ENCODE measurements at places on chromosomes 7 and 10.
A peak's percentile ranks its signal among the peaks of the same experiment; 100 is the strongest.

GRCh38 chr7:131008840-131009711 lies 275.1 kb upstream of the KLF14 start:
- DNase-seq, result no peak

- DNase-seq, result peak; percentile 63
Measured at GRCh38 chr10:96229568-96230030, 41.8 kb downstream of the BLNK start.

DNA sequence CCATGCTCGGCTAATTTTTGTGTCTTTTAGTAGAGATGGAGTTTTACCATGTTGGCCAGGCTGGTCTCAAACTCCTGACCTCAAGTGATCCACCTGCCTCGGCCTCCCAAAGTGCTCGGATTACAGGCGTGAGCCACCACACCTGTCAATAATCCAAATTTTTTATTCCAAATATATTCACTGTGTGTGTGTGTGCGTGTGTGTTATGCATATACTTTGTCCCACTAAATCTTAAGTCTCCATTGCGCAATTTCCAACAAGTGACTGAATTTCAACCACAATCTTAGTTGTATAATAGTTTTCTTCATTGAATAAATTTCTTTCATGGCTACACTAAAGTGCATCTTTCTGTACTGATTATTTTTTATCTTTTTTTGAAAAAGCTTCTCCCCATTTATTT lies 2.7 kb downstream of the KRIT1 start:
- DNase-seq, result no peak

- DNase-seq, result no peak
Measured at GRCh38 chr10:91247360-91248111, 27.1 kb downstream of the PCGF5 start.

- no peak for DNase-seq
Measured at GRCh38 chr7:33886149-33886623, 19.2 kb upstream of the BMPER start.

- DNase-seq, result no peak
Measured at GRCh38 chr10:45052700-45053099, 52.0 kb downstream of the ZNF22 start.

GRCh38 chr7:71472962-71473361 lies 341.0 kb downstream of the GALNT17 start:
- DNase-seq, result no peak

DNA sequence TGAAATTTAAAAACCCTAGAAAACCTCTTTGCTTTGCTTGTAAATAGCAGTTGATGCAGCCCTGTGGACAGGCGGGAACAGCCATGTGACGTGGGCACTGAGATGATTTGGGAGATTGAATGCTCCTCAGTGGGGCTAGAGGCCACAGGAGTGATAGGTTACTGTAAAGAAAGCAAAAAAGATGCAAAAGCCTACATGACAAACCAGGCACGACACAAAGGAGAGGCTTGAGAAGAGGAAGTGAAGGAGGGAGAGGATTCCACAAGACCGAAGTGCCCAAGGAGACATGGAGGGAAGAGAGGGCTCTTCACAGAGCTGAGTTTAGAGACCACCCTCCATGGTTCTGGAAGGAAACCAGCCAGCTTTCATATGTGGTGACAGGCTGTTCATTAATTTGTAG lies 25.7 kb downstream of the IKZF1 start:
- no peak for DNase-seq

DNA sequence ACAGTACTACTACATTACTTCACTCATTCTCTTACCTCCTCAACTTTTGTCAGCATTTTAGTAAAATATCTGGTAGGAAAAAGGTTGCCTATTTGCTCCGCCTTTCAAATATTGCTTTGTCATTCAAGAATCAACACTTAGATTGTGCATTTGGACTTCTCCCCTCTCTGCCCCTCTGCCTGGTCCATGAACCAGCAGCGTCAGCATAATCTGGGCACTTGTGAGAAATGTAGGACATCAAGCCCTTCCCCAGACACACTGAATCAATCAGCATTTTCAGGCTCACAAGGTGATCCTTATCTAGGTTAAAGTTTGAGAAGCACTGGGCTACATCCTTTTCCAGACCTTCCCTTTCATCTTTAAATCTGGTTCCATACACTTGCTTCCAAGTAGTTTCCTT lies 16.3 kb downstream of the SLC13A1 start:
- DNase-seq, result no peak

DNA sequence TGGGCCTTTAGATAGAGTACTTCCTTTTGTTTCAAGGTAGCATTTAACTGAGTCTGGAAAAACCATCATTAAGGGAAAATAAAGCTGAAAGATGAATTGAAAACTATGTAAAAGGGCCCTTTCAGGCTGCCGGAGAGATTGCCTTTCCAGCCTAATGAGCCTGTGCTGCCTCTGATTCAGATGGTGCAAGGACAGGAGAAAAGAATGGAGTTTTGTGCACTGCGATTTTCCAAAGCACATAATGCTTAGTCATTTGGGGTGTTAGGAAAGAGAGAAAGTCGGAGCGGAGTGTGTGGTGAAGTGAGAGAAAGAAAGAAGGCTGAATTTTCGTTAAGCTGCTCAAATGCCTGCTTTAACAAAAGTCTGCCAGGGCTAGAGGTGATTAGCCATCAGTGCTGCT lies 259.7 kb downstream of the PAXIP1 start:
- no peak for DNase-seq

- no peak for DNase-seq
Measured at GRCh38 chr10:48671914-48672595, 12.6 kb upstream of the WDFY4 start.

GRCh38 chr10:94133239-94133638 lies 139.5 kb downstream of the PLCE1 start:
- no peak for DNase-seq

DNA sequence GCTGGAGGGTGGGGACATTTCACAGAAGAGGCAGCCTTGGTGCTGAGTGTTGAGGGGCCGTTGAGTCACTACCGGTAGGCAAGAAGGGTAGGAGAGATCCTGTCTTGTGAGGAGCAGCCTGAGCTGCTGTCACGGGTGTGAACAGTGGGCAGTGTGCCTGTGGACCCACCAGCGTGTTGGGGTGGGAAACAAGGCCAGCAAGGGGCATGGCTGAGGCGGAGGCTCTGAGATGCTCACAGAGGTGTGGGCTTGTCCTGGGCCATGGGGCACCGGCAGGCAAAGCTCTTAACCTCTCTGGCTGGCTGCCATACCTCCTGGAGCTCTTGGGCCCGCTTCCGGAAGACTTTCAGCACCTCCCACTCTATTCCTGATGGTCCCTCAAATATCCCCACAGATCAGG lies 33.6 kb upstream of the SMARCD3 start:
- DNase-seq, result no peak

GRCh38 chr7:106501605-106502580 lies 159.1 kb downstream of the CCDC71L start:
- no peak for DNase-seq

DNA sequence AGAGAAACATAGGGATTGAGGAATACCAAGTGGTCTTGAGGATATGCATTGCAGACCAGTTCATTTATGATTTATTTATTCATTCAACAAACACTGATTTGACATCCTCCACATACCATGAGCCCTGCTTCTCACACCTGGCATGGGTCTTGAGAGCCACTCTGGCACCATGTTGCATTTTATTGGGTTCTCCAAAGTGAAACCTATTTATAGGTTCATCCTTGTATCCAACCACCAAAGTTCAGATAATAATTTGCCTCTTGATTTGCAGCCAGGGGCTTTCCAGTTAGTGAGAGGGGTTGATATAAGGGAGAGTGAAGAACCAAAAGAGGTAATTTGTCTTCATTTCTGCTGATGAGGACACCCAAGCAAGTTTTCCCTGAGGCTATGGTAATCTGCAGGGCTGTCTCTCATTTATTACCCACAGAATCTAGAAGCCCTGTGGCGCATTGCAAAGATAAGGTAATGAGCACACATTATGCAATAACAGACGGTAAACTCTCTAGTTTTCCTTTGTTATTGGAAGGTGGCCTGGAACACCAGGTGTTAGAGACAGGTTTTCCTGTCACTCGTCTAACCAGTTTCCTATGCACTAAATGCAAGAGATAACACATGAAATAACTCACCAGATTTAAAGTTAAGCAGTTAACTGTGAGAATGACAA lies 28.8 kb upstream of the ICA1 start:
- DNase-seq, result no peak

DNA sequence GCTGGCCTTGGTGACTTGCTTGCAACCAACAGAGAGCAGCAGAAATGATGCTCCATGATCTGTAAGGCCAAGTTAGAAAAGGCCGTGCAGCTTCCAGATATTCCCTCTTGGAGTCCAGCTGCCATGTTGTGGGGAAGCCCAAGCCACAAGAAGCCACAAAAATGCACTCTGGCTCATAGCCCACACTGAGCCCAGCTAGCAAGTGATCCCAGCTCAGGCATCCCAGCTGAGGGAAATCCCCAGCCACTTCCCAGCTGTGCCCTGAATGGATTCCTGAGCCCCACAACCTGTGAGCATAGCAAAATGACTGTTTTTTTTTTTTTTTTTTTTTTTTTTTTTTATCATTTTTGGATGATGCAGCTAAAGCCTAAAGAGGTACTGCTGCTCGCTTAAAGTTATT lies 11.1 kb upstream of the SDK1 start:
- no peak for DNase-seq

DNA sequence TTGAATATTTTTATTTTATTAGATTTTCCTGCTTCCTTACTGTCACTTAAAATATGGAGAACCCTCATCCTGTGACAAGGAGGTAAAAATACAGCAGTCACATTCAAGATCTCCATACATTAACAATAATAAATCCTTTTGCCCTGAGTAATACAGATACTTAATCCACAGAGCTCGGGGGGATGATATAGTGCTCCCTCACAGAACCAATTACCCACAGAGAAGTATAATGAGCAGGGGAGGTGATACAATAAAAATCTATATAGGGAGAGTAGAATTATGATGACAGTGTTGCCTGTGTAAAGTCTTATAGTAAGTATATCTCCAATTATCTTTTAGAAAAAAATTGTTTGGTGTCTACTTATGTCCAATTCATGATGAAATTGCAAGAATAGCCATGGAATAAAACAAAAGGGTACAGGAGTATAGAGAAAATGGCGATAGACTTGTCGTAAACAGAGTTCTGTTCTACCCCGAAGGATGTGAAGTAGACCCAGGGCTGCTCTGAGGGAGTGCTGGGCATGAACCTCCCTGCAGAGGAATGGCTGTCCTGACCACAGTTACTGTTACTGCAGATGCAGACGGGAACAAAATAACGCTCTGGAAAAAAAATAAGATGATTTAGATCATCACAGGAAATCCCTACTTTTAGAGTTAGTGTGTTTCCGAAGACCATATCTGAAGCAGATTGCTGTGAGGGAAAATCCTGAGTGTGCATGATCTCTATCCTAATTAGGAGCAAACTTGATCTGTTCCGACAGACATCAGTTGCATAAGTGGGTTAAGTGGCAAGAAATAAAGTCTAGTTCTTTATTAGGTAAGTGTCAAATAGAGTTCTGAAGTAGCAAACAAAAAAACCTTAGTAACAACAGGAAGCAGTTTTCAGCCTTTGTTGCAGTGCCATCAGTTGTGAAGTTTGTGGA lies 123.7 kb downstream of the KAT6B start:
- no peak for DNase-seq

DNA sequence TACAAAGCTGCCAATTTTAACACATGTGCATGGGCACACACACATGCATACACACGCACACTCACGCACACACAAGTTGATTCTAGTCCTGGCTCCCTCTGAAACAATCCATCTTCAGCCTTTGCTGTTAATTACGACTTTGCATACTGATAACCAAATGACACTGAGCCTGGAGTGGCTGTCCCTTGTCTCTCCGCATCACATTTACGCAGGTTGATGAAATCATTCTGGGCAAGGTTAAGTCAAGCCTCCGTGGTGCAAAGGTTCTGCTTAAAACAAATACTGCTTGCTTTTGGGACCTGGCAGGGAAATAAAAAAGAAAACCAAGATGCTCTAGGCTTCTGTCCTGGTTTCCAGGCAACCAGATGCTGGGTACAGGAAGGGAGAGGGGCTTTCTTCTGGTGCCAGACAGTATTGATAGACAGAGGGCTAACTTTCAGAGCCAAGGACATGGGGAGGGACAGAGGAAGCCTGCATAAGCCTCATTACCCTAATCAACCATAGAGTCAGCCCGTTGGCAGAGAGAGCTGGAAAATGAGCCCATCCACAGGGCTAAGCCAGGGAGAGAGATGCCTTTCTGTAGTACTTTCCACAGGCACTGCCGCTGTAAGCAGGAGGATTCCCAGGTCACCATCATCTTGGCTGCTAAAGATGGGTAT lies 233.0 kb downstream of the WDR11 start:
- no peak for DNase-seq

GRCh38 chr10:48684792-48685623 lies at the start of gene WDFY4:
WDFY4 (plus strand) TSS chr10:48684873; CDS start chr10:48709733, 24,860 bp downstream.
- DNase-seq, result no peak

GRCh38 chr7:46369933-46370654 lies 449.0 kb upstream of the IGFBP3 start:
- DNase-seq, result no peak
